ENCODE measurements at places on chromosomes 1 and 21.

GRCh38 chr1:94314222-94314858 lies 77.0 kb upstream of the ARHGAP29 start:
- no peak for DNase-seq

DNA sequence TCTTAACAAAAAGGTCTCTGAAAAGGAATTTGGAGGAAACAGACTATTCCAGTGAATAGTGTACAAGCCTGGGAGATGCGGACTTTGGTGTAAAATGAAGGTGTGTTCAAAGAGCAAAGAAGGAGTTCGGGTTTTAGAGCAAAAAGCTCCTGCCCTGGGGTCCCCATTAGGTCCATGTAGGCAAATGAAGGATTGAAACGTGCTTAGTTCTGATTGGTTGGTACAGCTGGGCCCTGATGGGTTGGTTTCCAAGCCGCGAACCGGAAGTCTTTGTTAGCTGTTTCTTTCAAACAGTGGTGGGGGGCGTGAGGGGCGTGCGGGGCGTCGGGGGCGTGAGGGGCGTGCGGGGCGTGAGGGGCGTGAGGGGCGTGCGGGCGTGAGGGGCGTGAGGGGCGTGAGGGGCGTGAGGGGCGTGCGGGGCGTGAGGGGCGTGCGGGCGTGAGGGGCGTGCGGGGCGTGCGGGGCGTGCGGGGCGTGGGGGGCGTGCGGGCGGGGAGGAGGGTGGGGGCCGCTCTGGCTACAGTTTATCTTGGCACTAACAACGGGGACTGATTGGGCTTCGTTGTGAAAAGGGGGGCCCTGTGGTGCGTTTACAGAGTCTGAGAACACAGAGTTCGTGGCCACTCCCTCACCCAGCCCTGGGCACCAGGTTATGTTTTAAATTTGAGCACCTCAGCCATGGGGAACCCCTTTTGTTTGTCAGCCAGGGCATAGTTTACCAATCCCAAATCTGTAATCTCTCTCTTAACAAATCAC lies 29.4 kb downstream of the LRRC3 start:
- no peak for DNase-seq

- DNase-seq, result no peak
Observed at GRCh38 chr1:159185121-159185520, 13.7 kb downstream of the CADM3 start.

- DNase-seq, result no peak
Observed at GRCh38 chr21:44434568-44434925, 20.8 kb upstream of the LRRC3 start.

GRCh38 chr1:67652800-67653199 lies 32.2 kb upstream of the GADD45A start:
- DNase-seq, result no peak

GRCh38 chr1:83839566-83840173 lies 159.3 kb downstream of the TTLL7 start:
- no peak for DNase-seq

DNA sequence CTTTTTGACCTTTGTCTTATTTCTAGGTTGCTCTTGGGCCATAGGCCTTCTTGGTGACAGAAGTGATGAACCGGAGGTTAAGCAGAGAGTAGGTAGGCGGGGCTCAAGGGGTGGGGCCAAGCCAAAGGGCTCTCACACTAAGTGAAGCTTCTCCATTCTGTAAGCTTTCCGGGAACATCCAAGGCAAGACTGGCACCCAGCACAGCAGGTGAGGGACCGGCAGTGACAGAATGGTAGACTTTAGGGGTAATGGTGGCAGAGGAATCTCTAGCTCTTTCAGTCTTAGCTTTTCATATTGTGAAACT lies at the start of gene TNFAIP8L2:
TNFAIP8L2 (plus strand) TSS at position 135 of the 305 bp plus-strand sequence. CDS start 2,049 bp downstream, outside the sequence.
- DNase-seq, result peak; percentile 80

- no peak for DNase-seq
Observed at GRCh38 chr1:22537441-22538139, 25.7 kb upstream of the EPHA8 start.

GRCh38 chr1:84385347-84385746 lies 12.9 kb upstream of the DNASE2B start:
- DNase-seq, result no peak

- no peak for DNase-seq
Observed at GRCh38 chr1:168112673-168113305, 23.9 kb downstream of the GPR161 start.

GRCh38 chr21:41143596-41144325 lies 24.2 kb upstream of the BACE2 start:
- no peak for DNase-seq

DNA sequence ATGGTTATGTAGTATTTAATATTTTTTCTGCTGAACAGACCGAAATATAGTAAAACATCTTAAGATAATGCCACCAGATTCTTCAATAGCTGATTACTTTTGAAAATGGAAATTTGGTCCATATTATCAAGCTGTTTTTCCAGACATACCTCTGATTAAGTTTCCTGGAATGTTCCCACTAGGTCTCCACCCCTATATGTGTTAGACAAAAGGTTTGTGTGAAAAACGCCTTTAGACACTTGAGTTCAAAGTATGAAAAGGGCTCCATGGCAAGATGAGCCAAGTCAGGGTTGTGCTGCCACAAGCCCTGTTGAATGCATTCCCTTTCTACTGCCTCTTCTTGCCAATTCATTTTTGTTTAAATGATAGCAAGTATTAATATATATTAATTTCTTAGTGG lies 52.7 kb downstream of the ZBTB17 start:
- DNase-seq, result no peak

- peak; percentile 27 for DNase-seq
Observed at GRCh38 chr1:70143048-70143659, 62.2 kb downstream of the LRRC40 start.

DNA sequence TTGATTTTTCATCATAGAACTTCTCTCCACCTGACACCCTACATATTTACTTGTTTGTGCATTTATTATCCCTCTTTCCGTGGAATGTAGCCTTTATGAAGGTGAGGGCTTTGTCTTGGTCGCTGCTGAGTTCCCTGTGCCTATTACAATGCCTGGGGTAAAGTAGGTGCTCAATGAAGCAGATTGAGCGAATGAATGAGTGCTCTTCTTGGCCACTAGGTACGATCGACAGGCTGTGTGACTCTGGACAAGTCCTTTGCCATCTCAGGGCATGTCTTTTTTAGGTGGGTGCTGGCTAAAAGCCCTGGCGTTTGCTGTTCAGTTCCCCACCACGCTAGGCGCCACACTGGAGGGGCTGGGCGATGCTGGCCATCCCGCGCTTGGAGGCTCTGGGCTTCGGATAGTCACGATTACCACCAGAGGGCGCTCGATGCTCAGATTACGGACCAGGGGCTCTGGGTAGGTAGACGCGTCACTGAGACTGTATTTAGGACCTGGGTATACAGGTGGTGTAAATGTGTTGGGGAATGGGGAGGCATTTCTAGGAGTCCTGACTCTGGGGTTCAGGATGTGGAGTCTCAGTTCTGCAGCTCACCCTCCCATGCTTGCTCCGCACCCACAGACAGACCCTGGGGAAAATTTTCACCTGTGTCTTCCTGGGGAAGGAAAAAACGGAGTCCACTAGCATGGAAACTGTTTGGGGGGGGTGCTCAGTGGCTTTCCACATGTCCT lies 71.0 kb upstream of the CSF3R start:
- DNase-seq, result peak; percentile 35

- DNase-seq, result peak; percentile 19
Observed at GRCh38 chr1:197725044-197725443, 50.2 kb downstream of the DENND1B start.

DNA sequence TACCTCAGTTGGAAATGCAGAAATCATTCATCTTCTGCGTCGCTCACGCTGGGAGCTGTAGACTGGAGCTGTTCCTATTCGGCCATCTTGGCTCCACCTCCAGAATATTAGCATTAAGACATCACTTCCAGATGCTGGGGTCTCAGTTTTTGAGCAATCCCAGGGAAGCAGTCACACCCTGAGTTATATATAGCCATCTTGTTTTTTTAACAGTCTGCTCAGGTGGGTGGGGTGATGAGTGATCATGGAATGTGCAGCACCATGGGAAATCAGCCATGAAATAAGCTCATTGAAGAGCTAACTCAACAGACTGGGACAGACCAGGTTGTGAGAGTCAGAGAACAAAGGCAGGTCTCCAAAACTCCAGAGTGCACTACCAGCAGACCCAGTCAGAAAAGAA lies 27.0 kb upstream of the HMGB4 start:
- no peak for DNase-seq

- DNase-seq, result no peak
Observed at GRCh38 chr1:23823767-23824166, 1.5 kb downstream of the HMGCL start.

GRCh38 chr1:216896146-216896545 lies 172.9 kb upstream of the ESRRG start:
- DNase-seq, result no peak

DNA sequence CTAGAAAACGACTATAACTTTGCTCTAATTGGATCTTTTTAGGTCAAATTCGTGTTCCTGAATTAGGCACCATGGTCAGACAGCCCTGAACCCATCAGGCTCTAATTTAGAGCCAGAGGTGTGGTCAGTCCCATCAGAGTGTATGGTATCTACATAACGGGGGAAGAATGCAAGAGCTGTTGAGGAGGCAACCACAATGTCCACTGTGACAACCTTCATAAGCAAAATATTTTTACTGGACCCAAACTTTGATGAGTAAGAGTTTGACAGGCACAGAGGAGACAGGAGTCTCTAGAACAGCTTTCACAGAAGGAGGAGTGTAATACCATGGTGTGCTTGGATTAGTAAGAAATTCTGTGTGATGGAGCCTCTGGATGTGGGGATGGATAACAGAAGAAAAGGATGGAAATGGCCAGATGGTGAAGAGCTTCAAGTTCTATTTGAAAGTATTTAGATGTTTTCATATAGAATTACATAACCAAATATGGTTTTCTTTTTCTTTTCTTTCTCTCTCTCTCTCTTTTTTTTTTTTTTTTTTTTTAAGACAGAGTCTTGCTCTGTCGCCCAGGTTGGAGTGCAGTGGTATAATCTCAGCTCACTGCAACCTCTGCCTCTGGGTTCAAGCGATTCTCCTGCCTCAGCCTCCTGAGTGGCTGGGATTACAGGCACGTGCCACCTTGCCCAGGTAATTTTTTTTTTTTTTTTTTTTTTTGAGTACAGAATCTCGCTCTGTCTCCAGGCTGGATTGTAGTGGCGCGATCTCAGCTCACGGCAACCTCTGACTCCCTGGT lies 24.9 kb downstream of the UBE2U start:
- DNase-seq, result no peak

GRCh38 chr1:88296642-88297041 lies 387.4 kb upstream of the PKN2 start:
- DNase-seq, result no peak

- DNase-seq, result no peak
Observed at GRCh38 chr1:1373815-1374588, 1.0 kb downstream of the AURKAIP1 start.

DNA sequence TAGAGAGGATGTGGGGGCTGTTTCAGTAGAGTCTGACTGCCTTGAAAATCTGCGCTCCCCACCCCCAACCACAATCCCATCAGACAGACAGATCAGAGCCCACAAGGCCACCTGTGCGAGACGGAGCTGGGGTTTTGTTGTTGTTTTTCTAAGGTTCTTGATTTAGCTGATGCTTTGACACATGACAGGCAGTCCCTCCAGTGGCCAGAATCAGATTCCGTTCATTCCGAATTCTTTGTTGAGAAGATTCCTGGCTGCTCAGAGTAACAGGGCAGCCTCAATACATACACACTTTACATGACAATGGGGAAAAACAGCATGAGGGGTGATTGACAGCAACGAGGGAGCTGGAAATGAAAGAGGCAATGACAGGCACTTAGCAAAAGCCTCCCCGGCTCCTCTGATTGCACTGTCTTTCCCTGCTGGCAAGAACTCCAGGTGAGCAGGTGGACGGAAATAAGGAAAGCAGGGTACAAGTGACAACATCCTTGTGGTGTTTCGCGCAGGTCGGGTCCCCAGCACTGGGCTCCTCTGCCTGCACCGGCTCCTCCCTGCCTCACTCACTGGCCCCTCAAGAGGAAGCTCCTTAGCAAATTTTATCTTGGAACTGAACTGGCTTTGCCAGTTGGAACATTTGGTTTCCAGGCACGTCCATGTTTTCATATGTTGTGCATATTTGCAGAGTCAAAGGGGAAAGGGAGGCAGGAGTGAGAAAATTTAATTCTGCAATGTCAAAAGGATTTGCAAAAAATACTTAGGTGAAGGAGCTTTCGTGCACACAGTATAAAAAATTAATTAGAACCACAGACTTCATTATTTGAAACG lies 148.7 kb downstream of the PGBD5 start:
- DNase-seq, result no peak

DNA sequence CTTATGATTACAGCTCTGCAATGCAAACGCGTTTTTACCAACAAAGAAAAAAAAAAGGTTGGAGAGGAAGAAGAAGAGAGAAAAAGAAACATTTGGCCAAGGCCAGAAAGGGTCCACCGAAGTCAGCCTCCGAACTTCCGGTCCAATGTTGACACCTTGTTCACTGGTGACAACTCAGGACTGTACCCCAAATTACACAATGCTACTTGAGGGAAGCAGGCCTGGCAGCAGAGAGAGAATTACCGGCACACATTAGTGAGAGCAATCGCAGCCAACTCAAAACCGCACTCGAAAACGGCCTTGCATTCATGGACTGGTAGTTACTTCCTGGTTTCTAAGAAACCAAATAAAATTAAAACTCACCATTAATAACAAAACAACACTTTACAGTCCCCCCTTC lies 652.5 kb downstream of the KIF26B start:
- DNase-seq, result peak; percentile 55

- DNase-seq, result no peak
Observed at GRCh38 chr21:37425001-37425400, 58.4 kb downstream of the DYRK1A start.

GRCh38 chr1:2041305-2041704 lies 8.9 kb upstream of the PRKCZ start:
- no peak for DNase-seq

GRCh38 chr1:182611326-182611725 lies 7.1 kb upstream of the RGS16 start:
- DNase-seq, result no peak

DNA sequence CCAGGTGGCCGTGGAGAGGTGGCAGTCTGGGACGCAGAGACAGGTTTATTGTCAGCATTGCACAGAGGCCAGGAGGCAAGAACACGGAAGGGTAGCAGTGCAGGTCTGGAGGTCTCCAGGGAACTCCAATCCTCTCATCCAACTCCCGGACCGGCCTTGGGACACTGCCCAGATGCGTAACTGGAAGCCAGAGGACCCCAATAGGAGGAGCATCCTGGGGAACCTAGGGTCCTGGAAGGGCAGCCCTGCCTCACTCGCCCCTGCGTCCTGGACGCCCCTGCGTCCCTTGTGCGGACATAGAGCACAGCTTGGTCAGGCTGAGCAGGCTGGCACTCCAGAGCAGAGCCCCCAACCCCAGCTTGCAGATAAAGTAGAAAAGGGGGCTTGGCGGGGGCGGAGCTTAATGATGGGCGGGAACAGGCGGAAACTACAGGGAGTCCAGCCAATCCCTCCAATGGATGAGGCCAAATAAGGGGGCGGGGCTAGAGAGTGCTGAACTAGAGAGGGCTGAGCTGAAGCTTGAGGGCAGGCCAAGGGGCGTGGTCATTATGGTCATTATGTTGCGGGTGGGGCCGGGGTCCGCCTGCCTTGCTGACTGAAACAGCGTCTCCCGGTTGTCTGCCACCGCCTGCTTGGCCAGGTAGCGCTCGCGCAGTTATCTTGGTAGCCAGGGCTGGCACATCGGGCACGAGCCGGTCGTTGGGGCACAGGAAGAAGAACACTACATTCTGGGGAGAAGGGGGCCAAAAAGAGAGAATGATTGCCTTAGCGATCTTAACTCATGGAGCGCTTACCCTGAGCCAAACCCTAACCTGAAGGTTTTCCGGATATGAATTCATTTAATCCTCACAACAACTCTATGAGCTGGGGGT lies 3.7 kb upstream of the ARHGEF19 start:
- no peak for DNase-seq

- DNase-seq, result no peak
Observed at GRCh38 chr1:63742526-63742925, 31.3 kb upstream of the ROR1 start.

Data from Kasumi-1 (cell line).